ENCODE measurements at places on chromosomes 1 and 21.
A peak's percentile ranks its signal among the peaks of the same experiment; 100 is the strongest.

GRCh38 chr1:107829036-107829770, 135.8 kb downstream of the VAV3 start:
- DNase-seq: peak; percentile 41

DNA sequence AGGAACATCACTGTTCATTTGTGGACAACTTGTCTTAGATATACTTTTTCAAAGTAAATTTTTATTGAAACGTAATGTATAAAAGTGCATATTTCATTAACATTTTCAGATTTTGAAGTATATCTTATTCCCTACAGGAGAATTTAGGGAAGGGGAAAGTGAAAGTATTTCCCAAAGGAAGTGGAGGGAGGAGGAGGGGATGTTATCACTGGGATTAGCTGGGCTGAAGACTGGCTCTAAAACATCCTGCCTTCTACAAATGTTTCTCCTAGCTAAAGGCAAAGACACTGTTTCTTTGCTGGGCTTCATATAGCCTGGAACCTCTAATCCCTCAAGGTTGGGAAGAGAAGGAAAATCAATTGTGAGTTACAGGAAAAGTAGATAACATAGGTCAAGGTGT, 7.1 kb upstream of the ZNF697 start:
- no peak for DNase-seq

DNA sequence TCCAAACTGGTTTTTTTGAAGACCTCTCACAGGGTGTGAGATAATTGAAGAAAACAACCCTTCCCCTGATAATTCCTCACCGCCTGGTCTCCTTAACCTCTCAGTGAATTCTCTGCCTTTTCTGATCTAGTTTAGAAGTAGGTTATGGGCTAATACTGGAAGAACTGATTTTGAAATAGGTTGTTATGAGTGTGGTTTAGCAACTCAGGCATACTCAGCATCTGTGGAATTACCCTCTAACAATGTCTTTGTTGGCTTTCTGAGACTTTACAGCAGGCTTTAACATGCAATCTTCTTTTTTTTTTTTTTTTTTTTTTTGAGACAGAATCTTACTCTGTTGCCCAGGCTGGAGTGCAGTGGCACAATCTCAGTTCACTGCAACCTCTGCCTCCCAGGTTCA, 10.3 kb upstream of the PLD5 start:
- DNase-seq: no peak

GRCh38 chr1:85933961-85934360, 222.6 kb downstream of the COL24A1 start:
- no peak for DNase-seq

- DNase-seq: no peak
Observed at GRCh38 chr1:214418391-214418790, 133.0 kb downstream of the PTPN14 start.

GRCh38 chr21:37575580-37575979, 209.0 kb downstream of the DYRK1A start:
- DNase-seq: no peak

DNA sequence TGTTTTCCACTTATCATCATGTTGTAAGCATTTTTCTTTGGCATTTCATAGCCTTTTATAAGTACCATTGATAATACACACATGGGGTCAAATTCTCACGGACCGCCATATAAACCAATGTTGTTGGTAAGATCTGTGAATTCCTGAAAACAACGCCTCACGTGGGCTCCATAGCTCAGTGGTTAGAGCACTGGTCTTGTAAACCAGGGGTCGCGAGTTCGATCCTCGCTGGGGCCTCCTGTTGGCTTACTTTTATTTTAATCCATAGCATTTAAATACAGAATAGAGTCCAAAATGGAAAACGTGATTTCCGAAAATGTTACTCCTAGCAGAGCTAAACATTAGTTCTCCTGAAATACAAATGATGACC, 83.1 kb downstream of the HHIPL2 start:
- peak; percentile 84 for DNase-seq

DNA sequence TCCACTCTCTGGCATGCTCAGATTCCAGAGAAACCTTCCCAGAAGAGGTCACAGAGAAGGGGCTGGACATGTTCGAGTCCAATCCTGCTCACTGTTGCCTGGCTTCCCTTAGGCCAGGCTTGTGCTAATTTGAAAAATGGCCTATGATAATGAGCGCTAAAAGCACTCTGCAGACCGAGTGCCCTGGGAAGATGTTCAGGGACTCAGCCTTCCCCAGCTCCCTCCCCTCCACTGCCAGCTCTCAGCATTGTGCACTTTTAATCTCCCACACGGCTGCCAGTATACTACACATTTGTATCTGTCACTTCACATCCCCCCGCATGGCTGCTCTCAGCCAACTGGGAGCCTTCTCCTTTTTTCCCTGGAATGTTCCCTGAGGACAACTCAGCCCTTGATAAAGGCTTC, 24.1 kb downstream of the FAM163A start:
- DNase-seq: no peak

DNA sequence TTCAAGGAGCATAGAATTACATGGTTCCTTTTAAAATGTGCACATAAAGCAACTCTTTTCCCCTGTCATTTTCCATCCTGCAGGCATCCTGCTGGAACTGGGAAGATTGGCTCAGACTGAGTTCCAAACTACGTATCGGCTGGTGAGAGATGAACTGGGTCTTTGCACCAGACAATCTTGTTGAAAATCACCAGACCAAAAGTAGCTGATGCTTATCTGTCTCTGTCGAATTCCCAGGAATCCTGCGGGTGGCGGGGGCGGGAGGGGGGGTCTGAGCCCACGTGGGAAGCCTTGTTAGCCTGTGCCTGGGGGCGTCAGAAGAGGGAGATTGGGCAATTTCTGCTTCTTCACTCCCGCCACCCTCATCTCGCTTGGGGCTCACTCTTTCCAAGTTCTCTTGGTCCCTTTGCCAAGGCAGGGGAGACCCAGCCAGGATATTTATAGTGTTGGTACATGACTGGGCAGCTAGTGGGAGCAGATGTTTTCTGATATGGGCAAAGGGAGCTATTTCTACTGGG, 90.1 kb upstream of the SLC25A33 start:
- DNase-seq: no peak

DNA sequence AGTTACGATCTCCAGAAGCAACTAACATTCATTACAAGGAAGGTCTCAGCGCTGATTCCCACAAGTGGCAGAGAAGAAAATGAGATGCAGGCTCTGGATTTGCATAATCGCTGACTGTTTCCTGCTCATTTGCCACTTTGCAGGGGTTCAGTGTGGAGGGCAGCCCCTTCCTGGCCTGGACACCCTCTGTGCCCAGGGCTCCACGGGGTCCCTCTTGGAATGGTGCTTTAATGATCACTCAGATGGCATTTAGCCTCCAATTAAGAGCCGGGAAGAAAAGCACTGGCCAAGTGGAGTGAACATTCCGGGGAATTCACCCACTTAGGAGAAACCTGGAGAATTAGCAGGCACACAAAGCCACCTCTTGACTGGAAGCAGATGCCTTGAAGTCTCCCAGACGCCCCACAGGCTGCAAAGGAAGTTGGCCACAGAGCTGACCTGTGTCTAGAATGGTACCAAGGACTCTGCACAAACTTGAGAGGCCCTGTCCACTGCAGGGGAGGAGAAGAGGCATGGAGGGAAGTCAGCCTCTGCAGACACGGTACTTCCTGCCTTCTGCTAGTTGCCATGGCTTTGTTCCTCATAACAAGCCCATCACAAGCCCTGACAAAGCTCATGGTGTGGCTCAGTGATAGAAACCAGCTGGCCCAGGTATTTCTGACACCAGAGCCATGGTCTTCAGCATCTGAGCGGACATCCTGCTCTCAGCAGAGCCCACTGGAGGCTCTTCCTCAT, 157.2 kb downstream of the KAZN start:
- DNase-seq: peak; percentile 28

DNA sequence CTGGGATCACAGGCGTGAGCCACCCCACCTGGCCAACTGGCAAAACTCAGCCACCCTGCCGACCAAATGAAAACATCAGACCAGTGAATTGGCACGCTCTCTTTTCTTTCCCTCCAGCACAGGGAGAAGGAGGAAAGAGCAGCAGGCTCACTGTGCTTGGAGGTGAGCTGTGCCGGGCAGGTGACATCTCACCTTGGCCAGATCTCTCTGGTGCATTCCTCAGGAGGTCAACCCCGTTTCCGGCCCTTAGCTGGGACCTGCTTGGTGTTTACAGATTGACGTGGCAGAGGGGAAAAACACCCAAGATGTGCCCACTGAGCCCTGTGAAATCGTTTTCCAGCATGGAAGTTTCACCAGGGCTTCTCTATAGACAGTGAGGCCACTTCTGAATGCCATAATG, 45.1 kb downstream of the TMEM51 start:
- no peak for DNase-seq

GRCh38 chr1:163055531-163055930, 13.6 kb upstream of the RGS4 start:
- DNase-seq: no peak

GRCh38 chr21:44331650-44332307, 7.4 kb downstream of the CFAP410 start:
- DNase-seq: no peak

DNA sequence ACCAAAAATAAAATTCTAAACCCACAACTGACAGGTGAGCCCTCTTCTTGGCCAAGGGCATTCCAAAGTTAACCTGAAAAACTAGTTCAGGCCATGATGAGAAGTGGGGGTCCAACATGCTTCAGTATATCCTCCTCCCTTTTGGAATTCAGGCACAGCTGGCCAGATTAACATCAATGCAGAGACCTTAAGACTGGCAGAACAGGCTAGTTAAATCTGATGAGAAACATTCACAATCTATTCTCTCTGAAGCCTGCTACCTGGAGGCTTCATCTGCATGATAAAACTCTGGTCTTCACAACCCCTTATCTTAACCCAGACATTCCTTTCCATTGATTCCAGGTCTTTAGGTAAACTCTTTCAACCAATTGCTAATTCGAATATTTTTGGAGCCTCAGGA, 26.7 kb upstream of the ZBTB8B start:
- no peak for DNase-seq

- DNase-seq: no peak
Observed at GRCh38 chr1:118223426-118223825, 38.4 kb upstream of the SPAG17 start.

DNA sequence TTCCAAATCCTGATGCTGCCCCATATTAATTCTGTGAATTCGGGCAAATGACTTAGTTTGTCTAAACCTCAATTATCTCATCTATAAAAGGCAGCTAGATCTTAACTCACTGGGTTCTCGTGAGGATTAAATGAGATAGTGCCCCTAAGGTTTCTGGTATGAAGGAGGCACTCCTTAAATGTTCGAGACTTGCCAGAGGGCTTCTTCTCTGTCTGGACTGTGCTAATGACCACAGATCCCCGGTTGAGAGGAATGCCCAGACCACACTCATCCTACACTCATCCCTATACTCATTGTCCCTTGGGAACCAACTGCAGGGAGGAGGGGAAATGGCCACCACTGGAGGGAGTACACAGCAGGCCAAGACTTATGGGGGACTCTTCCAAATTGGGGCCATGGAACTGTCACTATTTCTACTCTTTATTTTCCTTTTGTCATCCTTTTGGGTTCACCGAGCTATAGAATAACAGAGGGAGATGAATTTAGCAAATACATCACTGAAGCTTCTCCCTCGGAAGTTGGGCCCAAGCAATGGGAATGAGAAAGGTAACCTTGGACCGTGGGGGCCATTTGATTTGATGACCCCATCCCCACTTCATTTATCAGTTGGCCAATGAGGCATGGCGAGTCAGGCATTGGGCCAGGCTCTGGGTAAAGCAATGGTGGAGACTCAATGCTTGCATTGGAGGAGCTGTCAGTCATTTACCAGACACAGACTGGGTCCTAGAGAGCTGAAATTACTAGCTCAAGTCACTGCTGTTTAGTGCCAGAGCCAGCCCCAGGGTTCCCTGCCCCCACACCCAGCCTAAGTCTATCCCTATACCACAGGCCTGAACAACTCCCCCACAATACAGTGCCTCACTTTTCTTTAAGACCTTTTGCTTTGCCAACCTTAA, 5.1 kb downstream of the ATF3 start:
- DNase-seq: no peak

- no peak for DNase-seq
Observed at GRCh38 chr1:190809312-190809711, 331.6 kb upstream of the BRINP3 start.

DNA sequence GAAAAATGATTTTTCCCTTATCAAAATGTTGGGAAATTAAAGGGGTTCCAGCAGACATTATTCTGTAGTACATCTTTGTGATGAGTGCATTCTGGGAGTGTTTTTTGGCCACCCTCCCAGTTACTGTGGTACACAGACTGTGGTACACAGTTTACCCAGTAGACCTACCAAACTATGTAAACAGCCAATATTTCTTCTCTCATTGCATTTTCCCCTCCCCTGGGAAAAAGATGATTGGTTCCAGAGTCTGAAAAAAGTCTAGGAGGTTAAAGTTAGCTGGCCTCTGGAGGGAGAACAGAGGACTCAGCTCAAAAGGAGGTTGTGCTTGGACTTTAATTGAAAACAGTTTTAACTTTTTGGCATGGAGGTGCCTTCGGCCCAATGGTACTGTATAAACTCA, 42.5 kb downstream of the PGM1 start:
- no peak for DNase-seq

DNA sequence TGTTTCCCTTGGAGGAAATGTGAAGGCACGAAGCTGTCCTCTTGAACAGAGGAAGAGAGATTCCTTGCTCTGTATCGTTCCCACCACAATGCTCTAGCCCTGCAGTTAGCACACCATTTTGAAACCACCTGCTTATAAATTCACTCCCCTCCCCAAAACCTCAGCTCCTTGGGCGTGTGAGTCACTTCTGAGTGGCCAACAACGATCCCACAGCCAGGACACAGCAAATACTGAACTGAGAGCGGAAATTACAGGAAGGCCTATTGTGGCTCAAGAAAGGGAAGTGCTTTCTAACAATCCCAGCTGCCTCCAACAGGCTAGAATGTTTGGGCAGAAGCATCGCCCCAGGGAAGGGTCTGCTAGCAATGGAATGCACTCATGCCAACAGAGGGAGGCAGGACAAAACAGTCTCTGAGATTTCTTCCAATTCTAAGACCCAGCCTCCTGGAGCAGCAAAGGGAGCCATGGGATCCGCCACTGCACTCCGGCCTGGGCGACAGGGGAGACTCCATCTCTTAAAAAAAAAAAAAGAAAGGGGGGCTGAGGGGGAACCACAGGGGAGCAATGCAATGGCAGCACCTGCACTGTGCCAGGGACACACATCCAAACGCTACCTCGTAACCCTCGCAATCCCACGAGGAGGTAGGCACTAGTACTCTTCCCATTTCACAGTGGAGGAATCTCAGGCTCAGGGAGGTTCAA, 1.9 kb downstream of the TMEM53 start:
- DNase-seq: peak; percentile 87

GRCh38 chr1:164233149-164233548, 325.8 kb upstream of the PBX1 start:
- DNase-seq: no peak

DNA sequence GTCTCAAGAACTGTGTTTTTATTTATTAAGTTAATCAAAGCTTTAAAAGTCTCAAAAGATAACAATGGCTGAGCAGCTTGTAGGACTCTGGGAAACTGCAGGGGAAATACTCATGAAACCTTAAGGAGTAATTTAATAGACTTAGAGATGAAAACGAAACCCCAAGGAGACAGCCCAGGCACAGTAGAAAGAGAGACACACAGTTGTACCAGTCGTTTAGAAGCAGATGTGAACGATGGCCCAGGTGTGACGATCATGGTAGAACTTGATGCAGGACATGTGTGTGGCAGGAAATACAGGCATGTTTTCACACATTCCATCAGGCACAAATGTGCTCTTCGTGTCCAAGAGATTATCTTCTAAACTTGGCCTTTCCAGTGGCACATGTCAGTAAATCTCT, 21.2 kb upstream of the MRPS6 start:
- no peak for DNase-seq

GRCh38 chr1:239274242-239274830, 112.0 kb upstream of the CHRM3 start:
- DNase-seq: no peak

- no peak for DNase-seq
Observed at GRCh38 chr1:101732261-101732660, 264.5 kb downstream of the OLFM3 start.

GRCh38 chr1:206036663-206037455, 13.2 kb upstream of the CTSE start:
- no peak for DNase-seq

Measured in suppressor macrophage treated with lipopolysaccharide for 1 hour (primary cell).